ENCODE measurements at places on chromosomes 12 and 14.

GRCh38 chr12:92675092-92675865 lies 27.5 kb upstream of the PLEKHG7 start:
- DNase-seq, result no peak

DNA sequence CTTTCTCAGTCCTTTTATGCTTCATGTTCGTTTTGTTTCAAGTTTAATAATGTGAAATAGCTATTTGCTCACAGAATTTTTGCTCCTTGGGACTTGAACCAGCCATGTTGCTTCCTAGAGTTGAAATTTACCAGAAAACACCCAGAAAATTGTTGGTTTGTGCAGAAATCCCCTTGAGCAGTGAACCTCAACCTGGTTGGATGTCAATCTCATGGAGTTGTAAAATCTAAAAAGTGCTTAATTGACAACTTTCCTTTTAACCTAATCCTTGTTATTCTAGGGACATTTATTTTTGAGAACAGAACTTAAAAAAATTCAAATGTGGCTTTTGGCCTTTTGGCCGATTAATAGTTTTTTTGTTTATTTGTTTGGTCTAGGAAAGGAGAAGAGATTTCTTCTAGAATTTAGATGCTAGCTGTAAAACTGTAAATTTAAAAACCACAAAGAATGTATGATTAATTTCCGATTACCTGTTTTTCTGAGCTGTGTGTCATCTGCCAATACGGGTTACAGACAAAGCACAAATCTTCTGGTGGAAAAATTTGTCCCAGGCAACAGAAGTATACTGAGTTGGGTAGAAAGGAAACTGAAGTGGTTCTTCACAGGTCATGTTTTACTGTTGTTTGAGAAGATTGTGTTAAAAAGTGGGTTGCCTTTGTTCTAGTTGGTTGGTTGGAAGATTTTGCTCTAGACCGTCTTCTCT lies 154.4 kb downstream of the FUT8 start:
- DNase-seq, result no peak

DNA sequence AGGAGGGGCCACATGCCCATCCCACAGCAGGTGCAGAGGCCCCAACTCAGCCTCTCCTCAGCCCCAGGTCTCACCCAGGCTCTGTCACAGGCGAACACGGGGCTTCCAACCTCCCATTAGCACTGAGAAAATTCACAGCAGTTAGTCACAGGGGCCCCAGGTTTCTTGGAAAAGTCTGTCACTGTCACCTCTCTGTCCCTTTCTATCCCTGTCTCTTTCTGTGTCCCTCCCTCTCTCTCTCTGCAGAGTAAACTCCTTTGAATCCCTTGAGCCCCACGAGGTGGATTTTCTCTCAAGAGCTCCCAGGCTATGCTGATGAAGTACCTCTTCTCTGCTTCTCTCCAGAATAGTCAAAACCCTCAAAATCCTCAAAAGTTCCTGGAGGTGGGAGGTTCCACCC lies 14.0 kb upstream of the ENDOU start:
- no peak for DNase-seq

- DNase-seq, result no peak
Measured at GRCh38 chr14:86050072-86050683, 520.2 kb downstream of the FLRT2 start.

- no peak for DNase-seq
Measured at GRCh38 chr14:71133296-71133695, 226.0 kb downstream of the PCNX1 start.

GRCh38 chr12:102444093-102444492 lies 36.3 kb downstream of the IGF1 start:
- DNase-seq, result no peak
